ENCODE measurements at places on chromosomes 2 and 18.

DNA sequence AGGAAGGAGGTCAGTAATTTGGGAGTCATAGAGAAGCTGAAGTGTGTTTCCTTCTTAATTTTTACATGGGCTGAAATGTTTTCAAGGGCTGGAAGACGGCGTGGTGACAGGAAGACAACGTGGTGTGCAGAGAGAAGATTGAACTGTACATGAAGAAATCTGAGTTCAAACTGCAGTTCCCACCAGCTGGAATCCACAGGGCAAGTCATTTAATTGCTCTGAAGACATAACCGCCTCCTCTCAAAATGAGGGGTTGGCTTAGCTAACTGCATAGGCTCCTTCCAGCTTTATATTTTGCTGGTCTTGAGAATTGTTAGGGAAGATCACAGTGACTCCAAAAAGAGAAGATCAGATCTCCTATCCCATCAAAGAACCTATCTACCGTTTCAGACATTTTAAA is 103.9 kb downstream of the SLC8A1 start:
- no peak for DNase-seq

- no peak for DNase-seq
Measured at GRCh38 chr2:157218911-157219310, 38.6 kb upstream of the GALNT5 start.

- peak; percentile 1 for DNase-seq
Measured at GRCh38 chr2:189142893-189143759, 36.4 kb downstream of the COL5A2 start.

DNA sequence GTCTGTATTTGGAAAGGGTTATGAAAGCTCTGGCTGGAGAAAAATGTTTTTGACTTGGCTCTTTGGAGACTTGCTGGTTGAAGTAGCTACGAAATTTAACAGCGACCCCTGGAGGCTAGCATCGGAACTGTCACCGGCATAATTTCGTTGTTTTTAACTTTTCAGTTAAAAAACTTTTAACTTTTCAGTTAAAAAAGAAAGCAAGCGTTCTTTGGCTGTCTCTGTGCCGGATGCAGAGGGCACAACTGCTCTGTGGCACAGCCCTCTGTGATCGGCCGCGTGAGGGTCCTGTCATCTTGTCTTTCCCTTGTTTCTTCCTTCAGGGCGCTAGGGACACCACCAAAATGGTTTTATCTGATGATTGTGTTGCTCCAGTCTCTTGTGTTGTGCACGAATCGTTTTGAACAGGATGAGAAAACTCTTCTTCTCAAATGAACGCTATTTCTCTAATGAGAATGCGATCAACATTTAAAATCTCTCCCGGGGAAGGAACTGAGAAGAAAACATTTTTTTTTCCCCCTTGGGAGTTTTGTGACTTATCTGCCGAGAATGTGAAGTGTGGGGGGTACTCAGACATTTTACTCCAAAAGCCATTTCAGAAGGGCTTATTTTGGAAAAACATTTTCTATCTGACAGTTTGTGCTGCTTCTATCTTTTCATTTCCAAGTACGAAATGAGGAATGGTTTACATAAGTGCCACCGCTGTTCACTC is 57.1 kb downstream of the ADCYAP1 start:
- DNase-seq: peak; percentile 10

- DNase-seq: no peak
Measured at GRCh38 chr2:8526403-8526696, 155.5 kb upstream of the ID2 start.

GRCh38 chr2:241041589-241042158 is 43.3 kb downstream of the SNED1 start:
- no peak for DNase-seq

- DNase-seq: no peak
Measured at GRCh38 chr18:11025671-11026070, 123.7 kb downstream of the PIEZO2 start.

DNA sequence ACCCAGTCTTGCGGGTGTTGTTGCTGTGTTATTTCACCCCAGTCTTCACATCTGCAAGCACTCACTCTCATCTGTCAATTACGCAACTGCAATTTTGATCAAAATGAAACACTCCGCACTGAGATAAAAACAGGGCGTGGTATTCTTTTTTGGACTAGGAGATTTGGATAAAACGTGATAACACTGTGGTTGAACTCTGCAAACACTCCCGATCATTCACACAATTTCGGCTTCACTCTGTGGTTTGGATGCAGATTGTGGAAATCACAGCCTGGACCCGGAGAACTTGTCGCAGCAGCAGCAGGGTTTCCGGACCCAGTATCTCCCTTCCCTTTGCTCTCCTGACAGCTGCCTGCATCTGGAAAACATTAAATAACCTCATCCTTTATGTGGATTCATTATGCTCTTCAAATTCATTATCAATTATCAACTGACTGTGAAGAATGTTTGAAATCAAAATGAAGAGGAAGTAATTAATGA is 49.4 kb upstream of the APCDD1 start:
- DNase-seq: no peak

DNA sequence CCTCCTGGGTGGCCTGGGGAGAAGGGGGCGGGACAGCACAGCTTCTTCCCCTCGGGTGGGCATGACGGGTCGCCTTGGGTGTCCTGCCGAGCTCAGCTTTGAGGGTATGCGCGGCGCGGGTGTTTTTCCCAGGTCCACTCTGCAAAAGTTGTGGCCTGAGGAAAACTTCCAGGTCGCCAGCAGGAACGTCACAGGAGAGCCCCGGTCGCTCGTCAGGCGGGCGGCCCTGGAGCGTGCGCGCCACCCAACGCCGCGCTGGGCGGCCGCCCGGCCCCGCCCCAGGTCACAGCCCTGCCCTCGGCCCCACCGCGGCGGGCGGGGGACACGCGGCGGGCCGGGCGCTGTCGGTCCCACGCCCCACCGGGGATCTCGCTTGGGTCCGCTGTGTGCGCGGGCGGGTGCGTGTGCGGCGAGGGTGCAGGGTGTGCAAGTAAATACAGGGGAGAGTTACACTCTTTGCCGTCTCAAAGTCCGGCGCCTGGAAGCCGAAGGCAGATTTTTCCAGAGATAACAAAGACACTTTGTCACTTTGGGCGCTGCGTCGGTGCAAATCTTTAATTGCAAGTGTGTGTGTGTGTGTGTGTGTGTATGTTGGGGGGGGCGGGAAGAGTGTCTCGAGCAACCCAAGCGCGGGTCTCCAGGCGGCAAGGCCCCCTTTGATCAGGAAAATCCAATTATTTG is 616 bp upstream of the SP5 start:
- no peak for DNase-seq

GRCh38 chr18:11115276-11115675 is 34.1 kb downstream of the PIEZO2 start:
- no peak for DNase-seq

DNA sequence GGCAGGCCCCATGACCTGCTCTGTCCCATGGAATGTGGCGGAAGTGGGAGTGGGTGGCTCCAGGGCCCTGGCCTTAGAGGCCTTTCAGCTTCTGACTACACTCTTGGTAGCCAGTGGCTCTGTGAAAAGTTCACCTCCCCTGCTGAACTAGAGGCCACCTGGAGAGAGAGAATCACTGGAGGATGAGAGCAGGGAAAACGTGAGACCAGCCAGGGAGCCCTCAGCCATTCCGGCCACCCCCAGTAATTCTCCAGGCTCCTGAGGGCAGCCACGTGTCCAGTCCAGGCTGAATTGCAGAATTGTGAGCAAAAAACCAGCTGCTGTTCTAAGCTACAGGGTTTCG is 10.5 kb downstream of the COLEC12 start:
- DNase-seq: no peak

GRCh38 chr2:43175020-43175441 is 51.4 kb downstream of the ZFP36L2 start:
- DNase-seq: no peak

DNA sequence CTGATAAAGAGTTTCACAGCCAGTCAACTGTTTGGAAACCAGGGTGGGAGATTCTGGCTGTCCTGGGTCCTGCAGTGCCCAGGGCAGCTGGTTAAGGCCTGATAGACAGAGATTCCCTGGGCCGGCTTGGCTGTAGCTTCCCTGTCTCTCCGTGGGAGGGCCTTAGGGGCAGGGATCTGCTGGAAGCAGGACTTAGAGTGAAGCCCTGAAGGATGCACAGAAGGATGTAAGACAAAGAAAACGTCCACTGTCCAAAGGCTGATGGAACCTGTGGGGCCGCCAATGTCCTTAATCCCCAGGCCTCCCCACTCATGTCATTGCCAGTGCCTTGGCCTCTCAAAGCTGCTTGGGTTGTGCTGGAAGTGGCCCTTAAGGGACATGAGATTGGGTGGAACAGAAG is 33.0 kb downstream of the MROH2A start:
- no peak for DNase-seq

- DNase-seq: no peak
Measured at GRCh38 chr18:63679820-63680606, 18.3 kb upstream of the SERPINB3 start.

DNA sequence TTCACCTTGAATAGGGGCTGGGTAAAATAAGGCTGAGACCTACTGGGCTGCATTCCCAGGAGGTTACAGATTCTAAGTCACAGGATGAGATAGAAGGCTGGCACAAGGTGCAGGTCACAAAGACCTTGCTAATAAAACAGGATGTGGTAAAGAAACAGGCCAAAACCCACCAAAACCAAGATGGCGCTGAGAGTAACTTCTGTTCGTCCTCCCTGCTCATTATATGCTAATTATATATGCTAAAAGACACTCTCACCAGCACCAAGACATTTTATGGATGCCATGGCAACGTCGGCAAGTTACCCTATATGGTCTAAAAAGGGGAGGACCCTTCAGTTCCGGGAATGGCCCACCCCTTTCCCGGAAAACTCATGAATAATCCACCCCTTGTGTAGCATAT is 711.5 kb upstream of the KLHL29 start:
- DNase-seq: no peak

DNA sequence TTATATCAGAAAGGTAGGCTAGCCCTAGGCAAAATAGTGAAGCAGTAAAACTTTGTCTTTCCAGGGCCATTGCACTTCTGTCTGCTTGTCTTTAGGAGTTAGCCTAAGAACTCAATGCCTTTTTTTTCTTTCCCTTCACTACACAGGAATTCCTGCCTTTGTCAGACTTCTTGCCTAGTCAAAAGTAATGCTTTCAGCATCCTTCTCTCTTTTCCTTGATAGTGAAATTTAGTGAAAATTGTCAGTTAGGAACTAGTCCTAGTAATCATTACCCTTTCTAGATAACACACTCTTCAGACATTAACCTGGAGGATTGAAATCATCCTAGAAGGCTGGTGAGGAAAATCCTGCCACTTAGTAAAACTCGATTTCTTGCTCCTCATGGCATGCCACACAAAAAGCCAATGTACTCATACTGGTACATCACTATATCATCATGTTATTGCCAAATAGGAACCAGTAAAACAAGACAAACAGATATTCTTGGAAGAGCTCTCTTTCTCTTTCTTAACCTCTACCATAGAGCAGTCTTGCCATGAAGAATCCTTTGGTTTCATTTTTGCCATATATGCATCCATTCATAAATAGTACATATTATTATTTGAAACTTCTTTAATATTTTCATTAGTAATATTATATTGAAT is 320.5 kb downstream of the CTNNA2 start:
- DNase-seq: no peak

- no peak for DNase-seq
Measured at GRCh38 chr2:158112992-158113391, 11.3 kb downstream of the UPP2 start.

- no peak for DNase-seq
Measured at GRCh38 chr2:239879423-239880084, 145.6 kb downstream of the NDUFA10 start.

GRCh38 chr2:135378591-135378990 is 152.4 kb downstream of the ZRANB3 start:
- DNase-seq: no peak

GRCh38 chr2:527581-527980 is 149.6 kb downstream of the TMEM18 start:
- DNase-seq: no peak

- no peak for DNase-seq
Measured at GRCh38 chr2:120432293-120432975, 86.5 kb downstream of the INHBB start.

DNA sequence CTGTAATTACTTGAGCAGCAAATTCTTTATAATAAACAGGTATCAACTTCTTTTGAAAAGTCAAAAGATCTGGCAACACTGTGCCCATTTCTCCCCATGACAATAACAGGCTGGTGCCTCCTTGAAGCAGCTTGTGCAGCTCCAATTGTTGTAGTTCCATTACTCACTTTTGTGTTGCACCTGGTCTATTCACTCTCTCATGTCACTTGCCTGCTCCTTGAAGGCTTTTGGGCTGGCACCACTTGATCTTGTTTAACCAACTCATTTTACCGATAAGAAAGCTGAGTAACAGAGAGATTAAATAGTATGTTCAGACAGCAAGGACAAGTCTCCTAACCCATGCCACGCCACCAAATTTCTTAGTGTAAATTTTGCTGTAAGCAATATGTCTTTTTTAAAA is 314.5 kb downstream of the OSR1 start:
- no peak for DNase-seq

DNA sequence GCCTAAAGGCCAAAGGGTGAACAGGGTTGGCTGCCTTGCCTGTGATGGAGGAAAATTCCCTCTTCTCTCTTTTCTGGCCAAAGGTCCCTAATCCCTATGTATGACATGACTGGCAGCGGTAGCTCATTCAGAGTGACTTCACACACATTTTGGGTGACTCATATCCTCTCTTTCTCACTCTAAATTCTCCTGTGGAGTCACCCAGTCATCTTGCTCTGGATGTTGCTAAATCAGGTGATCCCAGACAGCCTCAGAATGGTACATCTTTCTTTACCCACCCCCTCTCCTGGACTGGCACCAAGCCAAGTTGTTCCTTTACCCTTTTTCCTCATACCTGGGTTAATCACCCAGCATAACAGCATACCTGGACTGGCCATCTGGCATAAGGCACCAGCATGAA is 77.2 kb downstream of the NEURL3 start:
- DNase-seq: no peak

GRCh38 chr2:144364944-144365738 is 154.8 kb downstream of the ZEB2 start:
- no peak for DNase-seq

DNA sequence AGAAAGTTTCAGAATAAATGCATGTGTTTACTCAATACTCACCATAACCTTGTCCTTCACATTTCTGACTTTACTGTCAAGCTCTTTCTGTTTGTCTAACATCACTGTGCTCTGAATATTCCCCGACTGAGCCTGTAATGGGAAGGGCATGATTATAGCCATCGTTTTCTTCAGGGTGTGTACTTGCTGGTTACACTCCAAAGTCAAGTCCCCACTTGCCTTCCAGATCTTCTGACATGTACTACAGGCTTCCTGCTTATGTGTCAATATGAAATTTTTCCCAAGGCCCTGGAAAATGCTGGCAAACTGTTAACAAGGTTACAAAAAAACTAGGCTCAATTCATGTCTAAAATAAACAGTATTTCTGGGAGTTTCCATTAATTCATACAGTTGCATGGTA is 12.9 kb downstream of the STAT1 start:
- DNase-seq: no peak

- no peak for DNase-seq
Measured at GRCh38 chr18:30057398-30057797, 985.1 kb downstream of the DSC3 start.

GRCh38 chr2:122062506-122062905 is 307.1 kb downstream of the TSN start:
- no peak for DNase-seq

GRCh38 chr2:95379371-95379831 is 23.1 kb upstream of the FAHD2A start:
- no peak for DNase-seq
